ENCODE measurements at places on chromosomes 7 and 10. TPM values are rescaled to one million over a fixed set of nuclear protein-coding genes. Genes with fewer than 3 reads are reported as not detected.

DNA sequence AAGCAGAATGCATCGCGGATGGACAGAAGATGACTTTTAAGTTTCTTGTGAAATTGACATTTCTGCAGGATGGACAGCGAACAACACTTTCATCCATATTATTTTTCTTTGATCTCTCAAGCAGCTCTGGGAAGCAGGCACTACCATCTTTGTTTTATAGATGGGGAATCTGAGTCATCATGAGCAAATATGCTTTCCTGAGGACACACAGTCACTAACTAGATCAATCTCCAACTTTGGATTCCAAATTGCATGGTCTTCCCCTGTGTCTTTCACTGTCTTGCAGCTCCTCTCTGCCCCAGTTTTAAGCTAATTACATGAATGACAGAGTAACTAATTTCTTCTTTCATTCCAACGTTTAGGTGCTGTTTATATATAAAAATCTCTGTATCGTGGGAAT, 201.5 kb downstream of the ADAM12 start:
- DNase-seq = no peak

DNA sequence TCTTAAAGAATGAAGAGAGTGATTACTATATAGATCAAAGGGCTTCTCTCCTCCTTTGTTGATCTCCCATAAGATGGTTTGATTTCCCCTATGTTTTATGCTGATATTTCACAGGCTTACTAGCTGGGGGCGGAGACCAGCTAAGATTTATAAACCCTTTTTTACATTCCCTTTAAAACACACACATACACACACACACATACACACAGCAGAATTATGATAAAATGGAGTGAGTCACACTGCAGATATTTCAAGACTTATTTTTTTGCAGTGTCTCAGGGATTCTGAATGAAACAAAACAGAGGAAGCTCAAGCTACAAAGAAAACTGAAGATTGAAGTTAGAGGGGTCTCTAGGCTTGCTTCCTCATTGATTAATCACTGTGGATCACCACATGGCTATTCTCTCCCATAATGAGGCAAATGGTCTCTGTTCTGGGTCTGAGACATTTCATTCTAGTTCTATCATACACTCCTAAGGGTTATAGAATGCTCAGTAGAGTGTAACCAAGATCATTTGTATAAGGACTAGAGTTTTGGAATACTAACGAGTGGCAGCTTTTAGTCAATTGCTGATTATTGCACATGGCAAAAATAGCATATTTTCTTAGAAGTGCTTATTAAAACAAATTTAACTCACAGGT, 18.6 kb downstream of the INA start:
- DNase-seq = no peak

- no peak for DNase-seq
Measured at GRCh38 chr7:99720800-99721595, 14.0 kb downstream of the CYP3A7 start.

The COL17A1 gene
- total RNA-seq = 0.45 TPM

The IGFBP1 gene
- not detected for total RNA-seq

The TEX36 gene
- total RNA-seq = not detected
